ENCODE measurements at places on chromosomes 2 and 18.

GRCh38 chr2:2748399-2749205 is 417.5 kb upstream of the MYT1L start:
- DNase-seq = no peak

- DNase-seq = no peak
Measured at GRCh38 chr18:29002747-29003146, 825.8 kb upstream of the CDH2 start.

DNA sequence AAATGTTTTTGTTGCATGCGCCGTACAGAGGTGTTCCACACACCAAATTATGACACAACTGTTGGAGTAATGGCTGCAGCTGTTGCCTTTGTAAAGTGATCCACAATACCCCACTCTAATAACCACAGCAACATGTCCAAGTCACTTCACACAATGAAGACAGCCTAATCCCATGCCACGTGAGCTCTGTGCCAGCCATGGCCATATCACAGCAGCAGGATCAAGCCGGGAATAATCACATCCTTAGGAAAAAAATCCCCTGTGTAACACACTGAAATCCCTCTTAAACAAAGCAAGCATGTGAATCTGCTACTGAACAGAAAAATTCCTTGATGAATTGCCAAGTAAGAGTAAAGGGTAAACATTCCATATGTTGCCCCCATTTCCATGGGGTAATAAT is 179.5 kb upstream of the PARD3B start:
- no peak for DNase-seq

DNA sequence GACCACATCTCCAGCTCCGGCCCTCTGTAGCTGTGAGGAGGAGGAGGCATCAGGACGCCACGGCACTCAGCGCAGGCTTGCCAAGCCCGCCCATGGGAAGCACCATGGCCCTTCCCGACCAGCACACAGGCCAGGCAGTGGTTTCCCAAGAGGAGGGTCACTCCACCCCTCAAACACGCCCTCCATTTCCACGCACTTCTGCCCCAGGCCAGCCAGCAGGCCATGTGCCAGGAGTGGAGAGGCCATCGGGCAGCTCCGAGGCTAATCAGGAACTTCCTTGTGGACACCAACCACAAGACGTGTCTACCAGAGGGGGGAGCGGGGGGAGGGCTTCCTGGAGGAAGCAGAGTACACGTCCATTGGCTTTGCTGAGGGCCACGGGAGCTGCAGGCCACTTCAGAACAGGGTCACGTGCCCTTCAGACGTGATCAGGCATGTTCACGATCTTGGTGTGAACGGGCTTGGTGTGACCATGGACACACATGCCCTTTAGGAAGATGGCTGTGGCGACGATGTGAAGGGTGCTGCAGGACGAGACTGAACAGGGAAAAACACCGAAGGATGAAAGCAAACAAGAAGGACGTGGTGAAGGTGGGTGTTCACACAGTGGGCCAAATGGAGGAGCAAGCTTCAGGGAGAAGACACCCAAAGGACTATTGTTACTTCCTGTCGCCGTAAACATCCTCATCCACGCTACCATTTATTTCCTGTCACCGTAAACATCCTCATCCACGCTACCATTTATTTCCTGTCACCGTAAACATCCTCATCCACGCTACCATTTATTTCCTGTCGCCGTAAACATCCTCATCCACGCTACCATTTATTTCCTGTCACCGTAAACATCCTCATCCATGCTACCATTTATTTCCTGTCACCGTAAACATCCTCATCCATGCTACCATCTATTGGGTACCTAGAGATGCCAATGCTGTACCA is 6.5 kb upstream of the MTERF4 start:
- no peak for DNase-seq

DNA sequence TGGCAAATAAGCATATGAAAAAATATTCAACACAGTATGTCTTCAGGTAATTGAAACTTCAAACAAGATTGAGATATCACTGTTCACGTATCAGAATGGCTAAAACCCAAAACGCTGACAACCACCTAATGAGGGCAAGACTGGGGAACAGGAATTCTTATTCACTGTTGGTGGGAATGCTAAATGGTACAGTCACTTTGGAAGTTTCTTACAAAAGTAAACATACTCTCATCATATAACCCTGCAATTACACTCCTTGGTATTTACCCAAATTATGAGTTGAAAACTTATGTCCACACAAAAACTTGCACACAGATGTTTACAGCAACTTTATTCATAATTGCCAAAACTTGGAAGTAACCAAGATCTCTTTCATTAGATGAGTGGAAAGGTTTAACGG is 30.1 kb downstream of the BUB1 start:
- no peak for DNase-seq

DNA sequence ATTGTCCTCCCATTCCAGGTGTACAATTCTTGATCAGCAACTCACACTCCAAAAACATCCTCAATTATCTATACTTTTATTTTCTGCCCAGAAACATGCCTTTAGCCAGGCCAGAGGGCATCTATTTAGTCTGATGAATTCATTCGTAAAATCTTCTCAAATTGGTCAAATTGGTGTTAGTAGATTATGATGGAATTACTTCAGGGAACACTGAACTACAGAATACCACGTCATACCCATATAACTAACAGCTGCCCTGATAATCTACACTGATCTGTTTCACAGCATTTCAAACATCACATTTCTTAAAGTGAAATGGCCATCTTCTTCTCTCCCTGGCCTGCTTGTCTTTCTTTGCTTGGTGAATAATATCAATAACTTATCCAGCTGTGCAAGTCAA is 841.4 kb downstream of the CPS1 start:
- DNase-seq = no peak

DNA sequence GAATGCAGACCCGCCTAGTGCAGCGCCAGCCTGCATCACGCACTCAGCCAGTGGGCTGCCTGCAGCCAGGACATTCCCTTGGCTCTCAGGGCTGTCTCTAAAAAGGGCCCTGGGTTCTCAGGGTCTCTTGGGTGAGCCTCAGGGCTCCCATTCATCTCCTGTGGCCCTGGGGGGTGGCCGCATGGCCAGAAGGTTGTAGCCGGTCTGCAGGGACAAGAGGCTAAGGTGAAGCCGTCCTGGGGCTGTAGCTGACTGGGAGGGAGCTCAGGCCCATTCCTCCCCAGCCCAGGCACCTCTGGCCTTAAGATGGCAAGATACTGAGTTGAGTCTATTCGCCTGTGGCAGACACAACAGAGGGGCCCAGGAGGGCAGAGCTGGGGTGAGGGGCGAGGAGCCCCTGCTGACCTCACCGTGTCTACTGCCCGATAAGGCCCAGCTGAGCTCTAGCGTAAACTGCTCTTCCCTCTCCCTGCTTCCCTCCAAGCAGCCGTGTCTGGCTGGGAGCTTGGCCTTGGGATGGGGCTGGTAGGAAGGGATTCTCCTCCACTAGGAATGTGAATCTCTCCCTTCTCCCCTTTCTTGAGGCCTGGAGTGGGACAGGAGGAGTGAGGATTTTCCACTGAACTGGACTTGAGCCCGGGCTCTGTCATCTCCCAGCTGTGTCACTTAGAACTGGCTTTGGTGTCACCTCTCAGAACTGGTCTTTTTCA is 37.9 kb downstream of the INHBB start:
- DNase-seq = no peak

DNA sequence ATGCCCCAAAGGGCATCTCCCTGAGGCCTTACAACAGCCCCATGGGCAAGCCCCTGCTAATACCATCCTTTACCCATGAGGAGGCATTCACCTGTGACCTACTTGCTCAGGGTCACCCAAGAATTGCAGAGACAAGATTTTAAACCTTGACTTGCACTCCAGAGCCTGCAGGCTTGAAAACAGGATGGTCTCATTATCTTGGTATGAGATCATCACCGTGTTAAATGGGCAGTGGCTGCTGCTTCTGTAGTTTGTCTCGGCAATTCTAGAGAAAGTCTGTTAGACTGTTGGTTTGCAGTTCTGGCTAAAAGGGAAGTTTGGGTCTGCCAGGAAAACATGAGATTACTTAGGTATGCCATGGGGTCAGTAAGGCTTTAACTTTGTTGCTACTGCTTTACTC is 698.9 kb downstream of the GALR1 start:
- no peak for DNase-seq

DNA sequence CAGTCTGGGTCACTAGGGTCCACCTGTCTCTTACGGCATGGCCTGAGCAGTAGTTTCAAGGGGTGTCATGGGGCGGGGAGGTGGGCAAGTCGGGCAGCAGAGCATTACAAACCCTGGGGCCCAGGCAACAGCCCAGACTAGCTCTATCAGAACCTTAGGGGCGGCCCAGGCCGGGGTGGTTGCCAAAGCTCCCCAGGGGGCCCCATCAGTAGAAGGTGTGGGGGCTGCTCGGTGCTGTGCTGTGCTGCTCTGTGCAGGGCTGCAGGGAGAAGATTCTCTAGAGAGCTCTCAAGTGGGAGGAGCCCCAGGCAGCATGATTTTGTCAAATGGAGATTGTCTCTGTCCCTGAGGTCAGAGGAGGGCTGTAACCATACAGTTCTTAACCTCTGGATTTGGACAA is 36.4 kb upstream of the SLC14A1 start:
- DNase-seq = no peak

GRCh38 chr18:525036-525797 is 24.7 kb upstream of the COLEC12 start:
- DNase-seq = no peak

GRCh38 chr2:66432801-66433694 is 1.9 kb upstream of the MEIS1 start:
- peak; percentile 88 for DNase-seq

- no peak for DNase-seq
Measured at GRCh38 chr2:156486147-156486546, 50.0 kb downstream of the GPD2 start.

Data from right renal cortex interstitium (tissue), 3 donors.